WTC11 (cell line): ENCODE measurements at places on chromosomes 12 and 14.

GRCh38 chr14:70655110-70655826, 13.6 kb downstream of the TTC9 start:
- peak; percentile 59 for DNase-seq

DNA sequence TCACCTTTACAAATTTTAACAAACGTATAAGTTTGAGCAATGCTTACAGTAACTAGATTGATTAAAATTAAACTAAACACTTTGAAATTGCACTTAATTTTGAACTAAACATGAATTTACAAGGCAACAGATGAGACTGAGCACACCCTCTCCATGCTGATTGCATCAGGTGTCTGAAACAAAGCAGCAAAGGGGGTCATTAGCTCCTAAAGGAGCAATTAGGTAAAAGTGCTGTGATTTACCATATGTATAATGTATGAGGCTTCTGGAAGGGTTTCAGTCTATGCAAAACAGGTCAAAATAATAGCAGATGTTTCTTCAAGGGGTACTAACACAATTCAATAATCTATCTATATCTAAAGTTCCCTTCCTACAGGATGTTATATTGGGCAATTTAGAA, 98.8 kb upstream of the LMNTD1 start:
- DNase-seq = no peak

GRCh38 chr12:86331012-86331411, 74.8 kb upstream of the MGAT4C start:
- DNase-seq = no peak

DNA sequence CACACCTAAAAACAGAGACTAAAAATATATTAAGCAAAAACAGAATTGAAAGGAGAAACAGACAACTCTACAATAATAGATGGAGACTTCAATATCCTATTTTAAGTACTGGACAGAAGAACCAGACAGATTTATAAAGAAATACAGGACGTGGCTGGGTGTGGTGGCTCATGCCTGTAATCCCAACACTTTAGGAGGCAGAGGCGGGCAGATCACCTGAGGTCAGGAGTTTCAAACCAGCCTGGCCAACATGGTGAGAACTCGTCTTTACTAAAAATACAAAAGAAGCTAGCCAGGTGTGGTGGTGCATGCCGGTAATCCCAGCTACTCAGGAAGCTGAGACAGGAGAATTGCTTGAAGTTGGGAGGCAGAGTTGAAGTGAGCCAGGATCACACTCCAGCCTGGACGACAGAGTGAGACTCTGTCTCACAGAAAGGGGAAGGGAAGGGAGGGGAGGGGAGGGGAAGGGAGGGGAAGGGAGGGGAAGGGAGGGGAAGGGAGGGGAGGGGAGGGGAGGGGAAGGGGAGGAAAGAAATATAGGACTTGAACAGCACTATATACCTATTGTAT, 53.0 kb downstream of the CDK17 start:
- no peak for DNase-seq

GRCh38 chr12:1723721-1724120, 32.9 kb downstream of the ADIPOR2 start:
- DNase-seq = no peak
